Upper lobe of left lung (tissue), 6 donors: ENCODE measurements at places on chromosomes 4 and X.

GRCh38 chrX:53373307-53373706 lies 49.1 kb downstream of the SMC1A start:
- DNase-seq, result no peak

GRCh38 chrX:35868501-35868900 lies 51.0 kb upstream of the CFAP47 start:
- DNase-seq, result no peak

DNA sequence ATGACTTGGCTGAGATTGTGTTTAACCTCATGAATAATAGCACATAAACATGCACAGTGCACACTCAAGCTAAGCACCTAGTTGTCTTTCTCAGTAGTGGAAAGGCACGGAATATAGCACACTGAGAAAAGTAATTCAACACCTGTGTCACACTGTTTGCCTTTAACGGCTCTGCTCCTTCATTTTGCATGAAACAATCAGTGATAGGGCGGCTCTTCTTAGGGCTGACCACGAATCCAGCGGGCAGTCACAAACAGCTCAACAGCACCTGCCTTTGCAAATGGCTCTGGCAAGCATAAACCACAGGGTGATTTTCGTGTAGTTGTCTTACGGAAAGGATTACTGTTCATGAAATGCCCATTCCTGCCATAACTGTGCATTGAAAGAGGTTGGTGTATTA lies 954.0 kb upstream of the TENM3 start:
- no peak for DNase-seq

DNA sequence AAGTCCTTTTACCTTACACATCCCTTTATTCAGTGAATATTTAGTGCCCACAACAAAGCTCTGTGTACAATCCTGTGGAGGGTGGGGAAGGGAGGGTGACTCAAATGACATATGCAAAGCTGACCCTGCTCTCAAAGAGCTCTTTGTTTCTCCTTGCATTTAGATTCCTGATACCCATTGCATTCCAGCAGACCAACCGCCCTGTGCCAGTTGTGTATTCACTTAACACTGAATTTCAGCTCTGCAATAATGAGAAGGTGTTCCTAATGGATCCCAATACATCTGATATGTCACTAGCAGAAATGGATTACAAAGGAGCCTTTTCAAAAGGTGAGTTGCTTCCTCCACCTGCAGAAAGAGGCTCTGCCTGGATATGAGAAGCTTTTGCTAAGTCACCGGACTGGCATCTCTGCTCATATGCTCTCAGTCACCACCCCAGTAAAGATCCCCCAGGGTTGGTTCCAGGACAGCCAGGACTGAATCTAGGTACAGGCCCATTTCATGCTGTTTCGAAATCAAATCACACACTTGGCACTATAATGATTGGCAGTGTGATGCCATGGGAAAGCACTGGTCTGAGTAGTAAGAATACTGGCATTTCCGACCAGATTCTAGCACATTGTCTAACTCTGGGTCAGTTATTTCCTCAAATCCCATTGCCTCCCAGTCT lies 17.1 kb upstream of the ANXA3 start:
- DNase-seq, result no peak

DNA sequence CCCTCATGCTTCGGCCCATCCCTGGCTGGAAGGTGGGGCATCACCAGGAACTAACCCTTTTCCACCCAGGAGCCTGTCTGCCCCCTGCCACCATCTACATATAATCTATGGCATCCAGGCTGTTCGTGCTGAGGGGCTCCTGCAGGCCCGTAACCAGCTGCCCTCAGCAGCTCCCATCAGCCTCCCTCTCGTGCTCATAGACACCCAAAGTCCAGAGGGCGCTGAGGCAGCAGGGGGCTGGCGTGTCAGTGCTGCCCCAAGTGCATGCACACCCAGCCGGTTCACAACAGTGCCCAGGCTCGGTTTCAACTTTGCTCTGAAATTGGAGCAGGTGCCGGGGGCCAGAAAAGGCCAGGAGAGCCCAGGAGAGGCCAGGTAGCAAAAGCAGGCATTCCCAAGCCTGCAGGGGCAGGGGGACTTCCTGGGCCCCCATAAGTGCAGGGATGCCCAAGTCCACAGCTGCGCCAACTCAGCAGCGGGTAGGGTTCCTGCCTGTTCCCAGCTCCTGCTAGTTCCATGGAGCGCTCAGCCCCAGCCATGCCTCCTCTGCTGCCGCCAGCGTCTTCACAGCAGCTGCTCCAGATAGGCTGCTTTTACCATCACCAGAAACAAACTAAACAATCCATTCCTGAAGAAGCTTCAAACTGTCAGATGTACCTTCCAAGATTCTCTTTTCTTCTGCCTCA lies 558.2 kb upstream of the GNPDA2 start:
- DNase-seq, result no peak

DNA sequence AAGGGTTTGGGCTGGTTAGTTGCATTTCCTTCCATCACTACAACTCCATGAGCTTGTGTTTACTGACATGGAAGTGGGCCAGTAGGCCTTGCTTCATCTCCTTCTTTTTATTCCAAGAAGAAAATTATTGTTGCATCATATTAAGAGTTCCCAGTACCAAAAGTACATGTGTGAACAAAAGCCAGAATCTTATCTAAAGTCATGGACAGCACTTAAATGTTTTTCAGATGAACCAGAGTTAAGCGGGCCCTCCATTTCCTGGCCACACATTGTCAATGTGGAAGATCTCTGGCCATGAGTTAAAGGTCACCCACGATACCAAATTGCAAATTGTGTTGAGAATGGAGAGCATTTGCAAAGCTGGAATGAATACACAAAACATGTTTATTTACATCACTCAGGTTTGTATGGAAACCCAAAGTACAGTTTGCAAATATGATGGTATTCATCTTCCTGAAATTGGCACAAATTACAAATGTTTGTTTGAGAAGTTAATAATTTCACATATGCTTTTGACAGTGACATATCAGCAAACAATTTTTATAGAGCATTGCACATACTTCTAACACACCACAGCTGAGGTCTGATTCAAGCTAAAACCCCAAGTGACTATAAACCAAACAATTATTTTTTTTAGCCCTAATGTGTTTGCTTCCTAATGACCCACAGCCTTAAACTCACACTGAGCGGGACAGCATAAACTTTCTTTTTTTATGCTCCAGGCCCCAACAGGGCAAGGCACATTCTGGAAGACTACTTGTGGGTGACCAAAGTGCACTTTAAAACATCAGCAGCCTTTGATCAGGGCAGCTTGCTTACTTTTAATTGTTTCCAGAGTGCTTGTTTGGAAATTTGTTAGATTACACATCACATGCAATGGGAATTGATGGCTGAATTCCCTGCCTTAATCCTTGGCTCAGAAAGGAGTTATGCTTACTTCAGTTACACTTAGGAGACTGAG lies 502.9 kb upstream of the SLIT2 start:
- DNase-seq, result peak; percentile 55

DNA sequence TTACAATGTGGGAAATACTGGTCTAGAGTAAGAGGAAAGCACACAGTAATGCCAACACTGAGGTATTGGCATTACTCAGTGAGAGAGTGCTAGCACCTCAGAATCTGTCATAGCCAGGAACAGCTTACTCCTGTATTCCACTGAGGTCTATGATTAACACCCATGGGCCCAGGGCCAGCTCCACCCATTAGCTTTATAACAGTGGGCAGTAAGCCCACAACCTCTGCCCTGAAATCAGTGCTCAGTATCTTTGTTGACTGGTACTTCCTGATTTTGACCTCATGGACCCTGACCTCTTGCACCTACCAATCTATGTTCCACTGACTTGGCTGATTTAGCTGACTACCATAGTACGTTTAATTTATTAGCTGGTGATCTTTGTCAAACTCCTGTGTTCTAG lies 56.1 kb downstream of the LANCL3 start:
- no peak for DNase-seq

GRCh38 chrX:54090880-54091279 lies 46.6 kb upstream of the PHF8 start:
- no peak for DNase-seq

DNA sequence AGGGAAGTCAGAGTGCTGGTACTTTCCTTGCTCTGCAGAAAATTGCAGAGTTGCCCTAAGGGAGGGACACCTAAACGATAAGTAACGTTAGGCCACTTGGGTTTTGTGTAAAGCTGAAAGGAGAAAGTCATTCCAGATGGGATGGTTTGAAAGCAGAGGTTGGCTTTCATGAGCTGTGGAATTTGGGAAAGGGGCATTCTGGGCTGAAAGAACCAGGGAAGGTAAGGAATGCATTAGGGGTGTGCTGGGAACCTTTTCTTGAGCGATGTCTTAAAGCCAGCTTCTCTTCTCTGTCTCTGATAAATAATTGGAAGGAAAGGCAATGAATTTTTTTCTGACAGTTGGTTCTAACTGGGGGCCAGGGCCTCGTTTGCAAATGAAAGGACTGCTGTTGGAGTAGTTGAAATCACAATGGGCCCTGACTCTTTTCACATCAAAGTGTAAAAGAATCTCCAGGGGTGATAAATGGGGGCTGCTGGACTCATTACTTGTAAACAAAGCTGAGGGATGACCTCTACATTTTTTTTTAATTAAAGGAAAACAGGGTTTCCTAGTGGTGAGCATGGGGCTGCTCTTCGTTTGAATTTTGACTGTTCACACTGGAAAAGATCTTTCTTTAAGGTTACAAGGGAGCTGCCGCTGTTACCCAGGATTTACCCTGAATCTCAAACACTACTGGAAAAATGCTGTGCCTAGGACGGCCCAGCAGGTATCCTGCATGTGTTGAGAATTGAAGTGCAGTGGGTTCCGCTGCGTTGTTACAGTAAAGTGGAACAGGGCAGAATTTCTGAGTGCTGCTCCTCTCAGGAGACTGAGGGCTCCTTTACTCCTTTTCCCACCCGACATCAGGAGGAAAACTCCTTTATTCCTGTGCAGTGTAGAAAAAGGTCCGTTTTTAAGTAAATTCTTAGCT lies 25.0 kb downstream of the AFF1 start:
- DNase-seq, result no peak

DNA sequence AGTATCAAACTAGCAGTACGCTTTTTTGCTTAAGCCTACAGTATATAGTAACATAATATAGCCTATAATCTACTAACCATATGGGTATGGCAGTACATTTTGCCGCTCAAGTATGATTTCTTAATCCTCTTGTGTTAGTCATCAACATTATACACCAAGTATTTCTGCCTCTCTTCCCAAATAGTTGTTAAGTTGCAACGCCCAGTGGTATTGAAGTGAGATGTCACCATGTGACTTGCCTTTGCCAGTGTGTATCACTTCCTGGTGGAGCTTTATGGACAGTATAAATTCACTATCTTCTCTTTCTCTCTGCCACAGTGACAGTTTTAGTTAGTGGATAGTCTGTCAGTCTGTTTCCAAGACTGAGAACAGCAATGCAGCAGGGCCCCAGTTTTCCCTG lies 535.5 kb downstream of the PDHA2 start:
- DNase-seq, result no peak

- DNase-seq, result no peak
Measured at GRCh38 chr4:55636656-55636999, 530 bp upstream of the NMU start.

DNA sequence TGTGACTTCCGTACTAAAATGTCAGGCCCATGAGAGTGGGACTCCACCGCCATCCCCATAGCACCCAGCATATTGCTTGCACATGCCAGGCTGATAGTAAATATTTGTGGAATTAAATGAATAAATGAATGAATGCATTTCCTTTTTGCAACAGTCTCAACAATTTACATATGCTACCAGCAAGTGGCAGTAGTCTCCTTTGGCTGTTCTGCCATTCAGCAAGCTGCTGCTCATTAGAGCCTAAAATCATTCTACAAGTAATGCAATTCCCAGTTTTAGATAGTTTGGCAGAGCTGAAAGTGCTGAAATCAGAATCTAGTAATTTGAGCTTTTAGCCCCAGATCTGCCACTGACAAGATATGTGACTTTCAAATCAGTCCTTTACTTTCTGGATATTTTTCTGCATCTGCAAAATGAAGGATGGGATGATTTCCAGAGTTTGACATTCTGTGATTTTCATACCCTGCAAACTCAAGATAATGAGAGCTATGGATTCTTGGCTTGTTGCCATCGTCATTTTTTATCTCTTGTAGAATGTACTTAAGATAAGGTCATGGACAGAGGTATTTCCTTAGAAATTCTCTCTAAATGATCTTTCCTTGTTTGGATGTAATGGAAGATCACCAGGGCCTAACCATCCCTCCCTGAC lies 35.7 kb upstream of the INTS6L start:
- no peak for DNase-seq

DNA sequence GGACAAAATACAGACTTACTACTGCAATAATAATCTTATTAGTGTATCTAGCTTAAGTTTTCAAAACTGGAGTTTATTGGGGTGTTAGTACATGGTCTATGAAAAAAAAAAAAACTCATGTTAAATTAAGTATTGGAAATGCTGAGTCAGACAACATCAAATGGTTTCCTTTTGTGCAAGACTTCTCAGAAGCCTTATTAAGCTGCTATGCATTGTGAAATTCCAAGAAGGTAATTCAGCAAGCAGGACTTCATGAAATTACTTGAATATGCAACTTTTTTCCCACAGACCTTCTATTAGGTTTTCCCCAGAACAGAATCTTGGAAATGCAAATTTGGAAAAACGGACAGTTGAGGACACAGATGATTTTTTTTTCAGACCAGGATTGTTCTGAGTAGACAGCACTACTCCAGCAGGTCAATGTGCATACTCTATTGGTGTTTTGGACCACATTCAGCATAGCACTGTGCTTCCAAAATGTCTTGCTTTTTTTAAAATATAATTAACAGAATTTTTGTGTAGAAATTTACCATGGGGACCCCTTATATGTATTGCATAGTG lies 568.8 kb upstream of the TENM3 start:
- no peak for DNase-seq
